ENCODE measurements at places on chromosomes 11 and 22.
A peak's percentile ranks its signal among the peaks of the same experiment; 100 is the strongest.

DNA sequence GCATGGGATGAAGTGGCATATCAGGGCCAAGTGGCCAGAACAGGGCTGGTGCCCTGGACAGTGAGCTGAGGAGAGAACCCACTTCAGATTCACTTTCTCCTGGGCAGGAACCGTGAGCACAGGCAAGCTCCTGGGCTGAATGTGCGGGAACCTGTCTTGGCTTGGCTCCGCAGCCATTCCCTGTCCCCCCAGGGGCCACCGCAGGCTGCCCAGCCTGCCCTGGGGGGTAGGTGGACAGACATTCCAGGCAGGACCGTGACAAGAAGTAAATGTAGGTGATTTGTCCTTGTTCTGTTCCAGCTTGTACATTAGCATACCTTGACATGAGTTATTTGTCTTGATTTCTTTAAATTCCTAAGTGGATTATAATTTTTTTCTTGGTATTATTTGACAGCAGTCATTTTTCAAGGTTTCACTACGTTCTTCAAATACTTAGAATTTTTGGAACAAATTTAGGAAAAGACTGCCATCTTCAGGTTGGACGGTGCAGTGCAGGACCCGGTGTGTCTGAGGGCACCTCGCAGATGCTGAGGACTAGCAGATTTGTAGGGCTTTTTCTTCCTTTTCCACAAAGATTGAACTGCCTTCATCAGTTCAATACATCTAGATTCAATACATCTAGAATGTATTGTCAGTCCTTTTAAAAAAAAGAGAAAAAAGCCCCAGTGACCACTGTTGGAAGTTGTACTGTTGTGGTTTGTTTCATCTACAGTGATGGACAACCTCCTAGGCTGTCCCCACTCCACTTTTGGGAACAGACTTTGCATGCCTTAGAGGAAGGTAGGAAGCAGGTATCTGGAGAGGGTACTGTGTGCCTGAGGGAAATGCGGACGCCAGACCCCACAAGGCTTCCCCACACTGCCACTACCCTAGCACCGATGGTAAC is 115.1 kb upstream of the RASSF10 start:
- DNase-seq = peak; percentile 28

DNA sequence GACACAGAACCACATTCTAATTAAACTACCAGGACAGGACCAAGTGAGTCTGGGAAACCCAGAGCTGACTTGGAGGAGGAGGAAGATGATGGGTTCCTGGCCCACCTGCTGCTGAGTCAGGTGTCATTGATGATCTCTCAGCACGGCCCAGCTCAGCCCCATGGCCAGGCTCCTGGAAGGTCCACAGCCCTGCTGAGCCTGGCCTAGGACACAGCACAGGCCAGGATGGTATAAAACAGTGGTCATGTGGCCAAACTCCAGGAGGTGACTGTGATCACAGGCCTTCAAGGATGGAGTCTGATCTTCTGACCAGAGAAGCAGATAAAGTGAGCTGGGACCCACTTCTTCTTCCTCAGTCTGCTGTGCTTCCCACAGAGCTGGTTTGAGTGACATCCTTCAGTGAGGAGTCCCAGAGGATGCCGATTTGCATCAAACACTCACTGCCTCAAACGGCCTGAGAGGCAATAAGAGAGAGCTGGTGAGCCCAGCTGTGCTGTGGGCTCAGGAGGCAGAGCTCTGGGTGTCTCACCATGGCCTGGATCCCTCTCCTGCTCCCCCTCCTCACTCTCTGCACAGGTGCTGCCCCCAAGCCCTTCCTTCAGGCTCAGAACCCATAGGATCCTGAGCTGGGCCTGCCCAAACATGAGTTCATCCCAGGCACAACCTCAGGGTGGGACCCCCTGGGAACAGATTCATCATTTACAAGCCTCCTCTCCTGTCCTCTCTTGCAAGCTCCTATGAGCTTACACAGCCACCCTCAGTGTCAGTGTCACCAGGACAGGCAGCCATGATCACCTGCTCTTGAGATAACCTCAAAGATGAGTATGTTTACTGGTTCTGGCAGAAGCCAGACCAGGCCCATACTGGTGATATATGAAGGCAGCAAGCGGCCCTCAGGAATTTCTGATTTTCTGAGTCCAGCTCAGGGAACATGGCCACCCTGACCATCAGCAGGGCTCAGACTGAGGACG is 37.7 kb upstream of the IGLL5 start:
- no peak for DNase-seq

DNA sequence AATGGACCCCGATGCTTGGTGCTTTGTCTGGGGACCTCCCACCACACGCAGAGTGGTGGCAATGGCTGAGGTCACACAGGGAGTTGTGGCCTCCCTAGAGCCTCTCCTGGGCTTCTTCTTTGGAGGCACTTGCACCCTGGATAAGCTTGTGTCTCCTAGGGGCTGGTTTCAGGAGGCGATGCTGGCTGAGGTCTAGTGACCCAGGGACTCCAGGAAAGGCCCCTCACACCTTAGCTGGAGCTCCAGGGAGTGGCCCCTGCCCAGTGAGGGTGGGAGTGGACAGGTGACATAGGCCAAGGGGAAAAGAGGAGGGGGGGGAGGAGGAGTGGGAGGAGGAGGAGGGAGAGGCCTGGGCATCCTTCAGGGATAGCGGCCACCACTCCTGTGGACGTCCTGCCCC is 810 bp downstream of the IGLL1 start:
- DNase-seq = no peak

- DNase-seq = no peak
Measured at GRCh38 chr22:17285656-17286055, 66.4 kb upstream of the ADA2 start.

- DNase-seq = peak; percentile 55
Measured at GRCh38 chr11:58629857-58630256, 7.4 kb downstream of the CNTF start.

GRCh38 chr11:10032935-10033334 is 261.1 kb downstream of the SBF2 start:
- DNase-seq = no peak

DNA sequence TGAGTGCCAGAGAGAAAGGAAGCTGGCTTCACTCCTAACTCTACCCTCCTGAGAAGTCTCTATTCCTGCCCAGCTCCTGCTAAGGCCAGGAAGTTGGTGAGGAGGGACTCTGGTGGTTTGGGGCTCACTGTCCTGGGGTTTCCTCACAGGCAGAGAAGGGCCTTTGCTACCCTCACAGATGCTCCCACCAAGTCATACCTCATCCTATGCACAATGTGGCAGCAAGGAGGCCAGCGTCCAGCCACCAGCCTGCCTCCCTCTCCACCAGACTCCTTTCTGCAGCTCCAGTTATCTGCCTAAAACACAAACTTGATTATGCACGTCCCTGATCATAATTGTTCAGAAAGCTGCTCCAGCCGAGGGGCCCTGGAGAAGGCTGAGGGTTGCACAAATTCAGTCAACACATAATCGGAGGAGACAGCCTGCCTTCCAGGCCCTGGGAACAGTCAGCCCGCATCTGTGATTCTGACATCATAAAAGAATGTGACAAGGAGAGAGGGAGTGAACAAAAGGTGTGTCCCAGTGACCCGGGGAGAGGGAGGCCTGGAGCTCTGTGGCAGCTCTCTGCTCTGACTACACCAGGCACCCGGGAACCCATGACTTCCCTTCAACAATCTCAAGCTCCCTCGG is 28.8 kb downstream of the DKK3 start:
- peak; percentile 31 for DNase-seq

DNA sequence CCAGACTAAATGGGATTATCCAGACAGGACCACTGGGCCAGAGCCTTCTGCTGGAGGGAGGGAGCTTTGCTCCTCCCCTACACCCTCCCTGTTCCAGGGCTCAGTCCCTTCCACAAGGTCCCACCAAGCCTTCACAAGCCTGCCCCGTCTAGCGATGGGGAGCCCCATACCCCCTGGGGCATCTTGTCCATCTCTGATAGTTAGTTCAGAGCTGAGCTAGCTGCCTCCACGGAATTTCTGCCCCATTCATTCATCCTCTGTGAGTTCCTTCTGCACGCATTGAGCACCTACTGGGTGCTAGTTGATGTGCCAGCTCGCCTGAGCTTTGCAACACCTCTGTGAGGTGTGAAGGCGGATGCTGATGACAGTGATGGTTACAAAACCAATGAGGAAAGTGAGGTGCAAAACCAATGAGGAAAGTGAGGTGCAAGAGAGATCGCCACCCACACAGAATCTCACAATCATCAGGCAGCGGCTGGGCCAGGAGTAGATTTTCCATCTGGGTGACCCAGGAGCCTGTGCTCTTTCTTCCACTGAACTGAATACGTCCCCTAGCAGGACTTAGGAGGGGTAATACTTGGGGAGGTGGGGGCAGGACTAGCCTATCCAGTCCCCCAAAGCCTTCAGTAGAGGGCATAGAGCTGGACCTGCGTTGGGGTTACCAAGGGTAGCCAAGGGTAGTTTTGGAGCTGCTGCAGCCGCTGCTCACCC is 21.5 kb upstream of the CBX7 start:
- DNase-seq = peak; percentile 50

GRCh38 chr11:63445720-63446119 is 45.2 kb downstream of the PLAAT5 start:
- no peak for DNase-seq

- no peak for DNase-seq
Measured at GRCh38 chr11:66629356-66629755, 9.1 kb upstream of the RBM4 start.

- peak; percentile 9 for DNase-seq
Measured at GRCh38 chr22:22085702-22086500, 103.3 kb upstream of the TOP3B start.

DNA sequence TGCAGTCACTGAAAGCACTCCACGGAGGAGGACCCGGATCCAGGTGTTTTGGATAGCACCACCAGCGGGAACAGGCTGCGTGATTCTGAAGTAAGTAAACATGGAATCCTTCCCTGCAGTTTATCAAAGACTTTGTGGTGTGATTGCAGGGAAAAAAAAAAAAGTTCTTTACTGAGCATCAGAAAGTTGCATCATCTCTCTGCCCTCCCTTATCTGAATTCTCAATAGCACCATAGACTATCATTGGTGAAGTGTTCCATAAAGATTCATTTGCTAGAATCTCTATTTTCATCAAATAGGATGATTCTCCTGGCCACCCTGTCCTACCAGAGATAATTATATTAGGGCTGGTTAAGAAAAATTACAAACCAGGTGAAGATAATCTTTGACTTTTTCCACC is 79.0 kb downstream of the SPON1 start:
- DNase-seq = no peak

- no peak for DNase-seq
Measured at GRCh38 chr11:45662096-45662664, 3.2 kb downstream of the CHST1 start.

DNA sequence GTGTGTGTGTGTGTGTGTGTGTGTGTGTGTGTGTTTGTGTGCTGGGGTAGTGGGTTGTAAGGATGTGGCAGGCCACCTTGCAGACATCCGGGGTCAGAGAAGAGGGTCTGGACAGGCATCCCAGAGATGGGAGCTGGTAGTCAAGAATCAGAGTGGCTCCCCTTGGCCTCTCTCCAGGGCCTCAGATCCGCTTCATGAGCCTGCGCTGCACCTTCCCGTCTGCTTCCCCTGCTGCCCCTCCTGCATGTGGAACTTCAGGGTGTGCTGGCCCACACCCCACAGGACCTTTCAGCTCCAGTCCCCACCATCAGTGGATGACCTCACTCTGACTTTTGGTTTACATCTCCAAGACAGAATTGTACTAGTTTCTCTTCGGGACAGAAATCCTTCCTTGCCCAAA is 31.2 kb downstream of the TREH start:
- DNase-seq = no peak

- peak; percentile 3 for DNase-seq
Measured at GRCh38 chr11:89490602-89490980, 584 bp downstream of the NOX4 start.

DNA sequence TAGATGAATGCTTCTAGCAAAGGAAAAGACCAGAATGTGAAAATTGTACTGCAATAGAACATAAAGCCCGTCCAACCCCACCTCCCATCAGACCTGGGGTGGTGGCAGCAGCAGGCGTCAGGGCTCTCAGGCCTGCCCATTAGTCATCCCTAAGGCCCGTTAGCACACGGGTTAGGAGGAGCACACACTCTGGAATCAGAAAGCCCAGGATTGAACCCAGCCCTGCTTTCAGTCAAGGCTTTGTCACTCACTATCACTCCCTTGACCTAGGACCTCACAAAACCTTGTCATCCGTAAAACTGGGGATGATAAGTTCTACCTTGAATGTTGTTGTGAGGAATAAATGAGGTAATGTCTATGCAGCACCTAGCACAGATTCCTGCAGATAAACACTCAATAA is 26.9 kb downstream of the MICAL3 start:
- DNase-seq = peak; percentile 65

GRCh38 chr11:92416971-92417725 is 192.5 kb downstream of the FAT3 start:
- DNase-seq = no peak

GRCh38 chr22:17706947-17707346 is 67.3 kb downstream of the BID start:
- DNase-seq = peak; percentile 78

DNA sequence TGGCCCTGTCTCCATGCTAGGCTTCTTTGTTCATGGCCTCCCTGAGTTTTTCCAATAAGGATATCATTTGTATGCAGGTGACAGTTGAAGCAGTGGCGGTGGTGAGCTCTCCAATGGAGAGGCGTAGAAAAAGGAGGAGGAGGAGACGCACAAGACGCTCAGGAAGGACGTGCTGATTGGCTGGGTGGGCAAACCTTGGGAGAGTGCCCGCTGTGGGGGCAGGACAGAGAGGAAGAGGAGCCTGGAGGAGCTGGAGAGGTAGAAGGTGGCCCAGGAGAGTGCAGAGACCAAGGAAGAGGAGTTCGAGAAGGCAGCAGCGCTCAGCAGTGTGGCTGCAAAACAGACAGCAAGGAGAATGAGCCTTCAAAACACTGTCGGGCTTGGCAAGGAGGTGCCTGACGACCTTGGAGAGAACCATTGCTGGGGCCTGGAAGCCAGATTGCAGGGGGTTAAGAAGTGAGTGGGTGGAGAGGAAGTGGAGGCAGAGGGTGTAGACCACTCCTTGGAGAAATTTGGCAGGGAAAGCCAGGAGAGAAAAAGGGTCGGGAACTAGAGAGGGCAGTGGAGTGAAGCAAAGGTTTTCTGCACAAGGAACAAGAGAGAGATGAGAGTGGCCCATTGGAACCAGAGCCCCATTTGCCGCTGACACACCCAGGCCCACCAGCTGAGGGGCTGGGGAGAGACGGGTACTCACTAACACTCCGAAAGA is 7.5 kb downstream of the CLCF1 start:
- DNase-seq = no peak

DNA sequence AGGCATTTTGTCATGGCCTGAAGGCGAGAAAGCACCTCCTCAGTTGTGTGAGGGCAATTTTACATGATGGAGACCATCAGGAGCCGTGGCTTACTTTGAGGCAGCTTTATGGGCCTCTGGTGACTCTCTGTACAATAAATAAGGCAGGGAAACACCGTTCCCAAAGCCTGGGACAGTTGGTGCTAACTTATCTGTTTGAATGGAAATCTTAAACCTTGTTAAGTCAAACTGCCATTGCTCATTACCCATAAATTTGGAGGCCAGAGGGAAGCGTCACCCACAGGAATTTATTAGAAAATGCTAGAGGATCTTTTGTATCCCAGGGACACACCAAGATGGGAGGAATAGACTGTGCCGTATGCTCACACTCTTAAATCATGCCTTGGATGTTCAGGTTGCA is 1156.9 kb downstream of the BRD1 start:
- DNase-seq = no peak

All from kidney glomerular epithelial cell (primary cell).